ENCODE measurements at places on chromosomes 4 and X.
A peak's percentile ranks its signal among the peaks of the same experiment; 100 is the strongest.

GRCh38 chr4:70640192-70640591, 11.6 kb downstream of the ENAM start:
- DNase-seq: no peak

GRCh38 chr4:183455431-183456195, 11.2 kb downstream of the CDKN2AIP start:
- DNase-seq: no peak

GRCh38 chrX:47297874-47298273, 65.1 kb downstream of the USP11 start:
- DNase-seq: no peak

GRCh38 chr4:143773998-143774895, 73.8 kb upstream of the FREM3 start:
- DNase-seq: peak; percentile 35

DNA sequence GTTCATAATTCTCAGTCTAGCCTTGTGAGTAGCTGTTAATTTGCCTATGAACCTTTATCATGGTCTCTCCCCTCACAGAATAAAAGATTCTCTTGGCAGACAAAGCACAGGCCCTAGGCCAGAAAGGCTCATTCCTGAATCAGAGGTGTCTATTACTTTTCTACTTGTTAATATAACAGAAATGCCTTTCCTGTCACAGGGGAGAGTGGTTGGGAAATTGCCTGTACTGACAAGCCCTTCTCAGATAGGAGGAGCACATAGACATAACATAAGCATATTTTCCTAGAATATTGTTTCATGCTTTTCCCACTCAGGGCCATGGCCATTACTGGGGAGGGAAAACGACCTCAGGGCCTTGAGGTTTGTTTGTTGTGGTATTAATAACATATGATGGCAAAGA, 308.3 kb downstream of the BMPR1B start:
- DNase-seq: no peak

DNA sequence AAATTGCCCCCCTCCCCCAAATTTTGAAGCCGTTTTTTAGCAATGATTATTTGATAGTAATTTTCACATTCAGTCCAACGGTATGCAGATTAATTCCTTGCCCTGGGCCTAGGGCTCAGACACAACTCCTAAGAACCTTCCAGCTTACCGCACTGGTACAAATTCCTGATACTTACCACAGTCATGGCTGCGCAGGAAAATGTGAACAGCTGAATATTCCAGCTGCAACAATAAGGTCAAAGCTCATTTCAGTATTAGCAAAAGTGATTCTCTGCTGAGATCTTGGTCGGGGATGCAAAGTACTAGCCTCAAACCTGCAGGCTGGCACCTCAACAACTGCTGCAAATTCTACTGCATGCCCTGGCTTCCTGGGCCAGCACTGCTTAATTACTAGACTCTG, 3.0 kb downstream of the ATP11C start:
- no peak for DNase-seq

GRCh38 chr4:142752202-142752786, 93.8 kb downstream of the INPP4B start:
- peak; percentile 24 for DNase-seq

GRCh38 chrX:137118136-137118535, 84.3 kb upstream of the GPR101 start:
- DNase-seq: no peak
